Activated naive CD4-positive, alpha-beta T cell (primary cell): ENCODE measurements at places on chromosomes 3 and 15.

- DNase-seq, result no peak
Measured at GRCh38 chr3:138941259-138941885, 5.6 kb downstream of the FOXL2 start.

- no peak for DNase-seq
Measured at GRCh38 chr15:31251165-31251564, 75.5 kb upstream of the KLF13 start.

DNA sequence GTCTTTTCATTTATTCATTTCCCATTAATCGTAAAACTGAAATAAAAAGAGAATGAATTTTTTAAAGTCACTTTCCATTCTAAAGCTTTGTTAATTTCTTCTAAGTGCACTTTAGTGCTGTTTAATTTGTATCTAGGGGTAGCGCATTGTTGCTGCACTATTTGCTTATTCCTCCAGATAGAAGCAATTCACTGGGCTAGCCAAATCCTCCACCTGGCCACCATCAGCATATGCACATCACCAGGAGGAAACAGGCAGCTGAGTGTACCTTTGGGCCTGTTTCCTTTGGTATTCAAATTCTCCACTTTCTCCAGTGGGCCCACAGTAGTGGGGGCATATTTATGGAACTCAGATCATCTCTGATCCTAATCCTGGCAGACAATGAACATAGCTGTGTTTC is 29.8 kb upstream of the CPB1 start:
- no peak for DNase-seq

DNA sequence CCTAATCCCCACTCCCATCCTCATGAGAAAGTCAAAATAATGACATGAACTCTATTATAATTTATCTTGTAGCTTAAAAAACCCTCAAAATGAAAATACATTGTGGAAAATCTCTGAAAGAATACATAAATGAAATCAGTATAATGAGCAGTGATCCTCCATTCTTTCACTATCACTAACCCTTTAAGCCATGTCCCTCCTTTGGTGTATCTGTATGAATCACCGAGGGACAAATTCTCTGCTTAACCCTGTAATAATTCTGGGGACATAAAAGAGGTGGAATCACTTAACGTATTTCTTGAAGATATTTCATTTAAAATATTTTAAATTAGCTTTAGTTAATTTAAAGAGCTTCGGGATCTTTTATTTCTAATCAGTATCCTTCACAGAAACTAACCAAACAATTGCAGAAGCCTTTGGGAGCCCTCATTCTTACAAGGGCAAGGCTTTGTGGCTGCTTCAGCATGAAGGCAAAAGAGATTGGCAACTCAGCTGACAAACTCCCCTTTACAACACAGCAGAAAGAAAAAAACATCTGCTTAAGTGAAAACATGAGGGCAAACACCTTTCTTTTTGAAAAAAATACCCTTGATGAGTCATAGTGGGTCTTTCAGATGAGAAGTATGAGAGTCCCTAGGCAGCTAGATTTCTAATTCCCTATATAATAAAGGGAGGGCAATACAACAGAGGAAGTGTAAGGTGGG is 44.0 kb upstream of the ALCAM start:
- no peak for DNase-seq

GRCh38 chr3:116056280-116056679 is 389.0 kb downstream of the LSAMP start:
- no peak for DNase-seq

GRCh38 chr3:127209840-127210653 is 17.1 kb downstream of the PRR23E start:
- DNase-seq, result no peak

- no peak for DNase-seq
Measured at GRCh38 chr15:69131362-69132220, 28.8 kb upstream of the GLCE start.

GRCh38 chr3:71369701-71370391 is 213.7 kb downstream of the FOXP1 start:
- DNase-seq, result no peak

GRCh38 chr3:175161291-175161690 is 302.2 kb downstream of the NAALADL2 start:
- no peak for DNase-seq

GRCh38 chr3:184347321-184348056 is 10.1 kb downstream of the FAM131A start:
- no peak for DNase-seq

- DNase-seq, result no peak
Measured at GRCh38 chr3:149288655-149289054, 44.8 kb downstream of the TM4SF18 start.

DNA sequence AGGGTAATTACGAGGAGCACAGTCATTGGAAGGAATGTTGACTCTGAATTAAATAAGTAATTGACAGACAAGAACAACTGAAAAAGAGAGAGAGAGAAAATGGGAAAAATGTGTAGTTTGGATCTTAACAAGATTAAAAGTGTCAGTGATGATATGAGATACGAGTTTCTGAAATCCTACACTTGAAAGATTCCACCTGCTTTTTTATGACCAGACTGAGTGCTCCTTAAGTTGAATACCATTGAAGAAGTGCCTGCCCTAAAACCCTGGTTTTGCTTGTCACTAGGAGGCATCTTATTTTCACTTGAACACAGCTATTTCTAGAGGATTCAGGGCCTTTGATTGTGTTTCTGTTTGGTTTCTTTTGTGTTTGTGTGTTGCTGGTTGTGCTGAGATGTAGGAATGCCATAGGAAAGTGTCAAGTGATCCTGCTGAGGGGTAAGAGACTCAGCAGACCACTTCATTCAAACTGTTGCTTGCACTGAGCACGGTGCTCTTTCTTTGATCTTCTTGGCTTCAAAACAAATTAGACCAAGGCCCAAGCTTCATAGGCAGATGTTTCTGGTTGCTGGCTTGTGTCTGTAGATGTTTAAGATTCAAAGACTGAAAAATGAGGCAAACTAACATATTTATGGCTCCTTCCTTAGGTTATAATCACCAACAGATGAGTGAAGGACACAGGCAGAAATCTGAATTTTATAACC is 17.2 kb upstream of the ABHD10 start:
- no peak for DNase-seq

DNA sequence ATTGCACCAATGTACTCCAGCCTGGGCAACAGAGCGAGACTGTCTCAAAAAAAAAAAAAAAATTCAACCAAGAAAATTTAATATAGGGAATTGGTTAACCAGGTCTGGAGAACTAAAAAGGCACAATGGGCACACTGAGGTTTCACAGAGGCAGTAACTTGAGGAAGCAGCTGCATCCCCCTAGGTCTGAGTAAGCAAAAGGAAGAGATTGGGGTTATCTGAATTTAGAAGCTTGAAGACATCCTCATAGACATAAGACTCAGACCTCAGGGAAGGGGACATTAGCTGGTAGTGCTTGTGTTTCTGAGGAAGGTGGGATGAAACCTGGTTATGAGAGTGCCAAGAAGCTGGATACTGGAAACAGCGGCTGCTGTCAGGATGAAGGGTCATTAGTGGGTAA is 50.1 kb upstream of the LEKR1 start:
- DNase-seq, result no peak

DNA sequence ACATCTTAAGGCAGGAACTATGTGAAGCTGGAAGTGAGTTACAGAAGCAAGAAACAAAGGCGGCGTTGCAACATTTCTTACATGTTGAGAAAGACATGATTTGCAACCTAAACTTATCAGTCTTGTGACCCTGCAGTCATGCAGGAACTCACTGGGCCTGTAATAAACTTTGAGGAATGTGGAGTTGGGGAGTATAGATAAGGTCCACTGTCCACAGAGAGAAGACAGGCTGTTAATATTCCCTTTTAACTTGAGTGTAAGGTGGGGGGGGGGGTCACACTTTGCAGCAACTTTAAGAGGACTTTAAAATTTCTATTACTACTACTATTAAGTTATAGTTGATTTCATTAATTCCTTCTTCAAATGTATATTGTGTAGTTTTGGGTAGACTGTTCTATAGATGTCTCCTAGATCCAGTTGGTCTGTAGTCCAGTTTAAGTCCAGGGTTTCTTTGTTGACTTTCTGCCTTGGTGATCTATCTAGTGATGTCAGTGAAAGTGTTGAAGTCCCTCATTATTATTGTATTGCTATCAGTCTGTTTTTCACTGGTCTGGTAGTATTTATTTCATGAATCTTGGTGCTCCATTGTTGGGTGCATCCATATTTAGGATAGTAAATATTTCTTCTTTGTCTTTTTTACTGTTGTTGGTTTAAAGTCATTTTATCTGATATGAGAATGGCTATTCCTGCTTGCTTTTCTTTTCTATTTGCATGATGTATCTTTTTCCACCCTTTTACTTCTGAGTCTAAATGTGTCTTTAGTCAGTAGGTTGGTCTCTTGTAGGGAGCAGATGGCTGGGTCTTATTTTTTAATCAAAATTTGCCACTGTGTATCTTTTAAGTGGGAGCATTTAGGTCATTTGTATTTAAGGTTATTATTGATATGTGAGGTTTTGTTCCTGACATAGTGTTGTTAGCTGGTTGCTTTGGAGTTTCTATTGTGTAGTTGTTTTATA is 15.6 kb upstream of the FAM98B start:
- no peak for DNase-seq

- no peak for DNase-seq
Measured at GRCh38 chr3:26799679-26800317, 177.2 kb downstream of the LRRC3B start.

- no peak for DNase-seq
Measured at GRCh38 chr3:195896361-195897080, 11.8 kb downstream of the TNK2 start.

DNA sequence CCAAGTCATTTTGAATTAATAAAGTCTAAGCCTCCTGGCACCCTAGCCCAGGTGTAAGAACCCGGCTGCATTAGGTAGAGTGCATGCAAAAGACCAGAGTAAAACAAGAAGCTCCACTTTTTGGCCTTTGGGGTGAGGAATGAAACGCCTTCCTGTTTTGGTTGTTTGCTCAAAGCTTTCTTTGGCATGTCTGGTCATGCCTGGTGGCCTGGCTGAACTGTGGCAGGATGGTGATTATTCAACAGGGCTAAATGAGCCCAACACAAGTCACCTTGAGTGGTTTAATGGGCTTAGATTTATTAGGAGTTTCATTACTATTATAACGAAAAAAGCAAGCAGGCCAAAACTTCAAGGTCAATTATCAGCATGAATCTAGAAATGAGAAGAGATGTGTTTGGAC is 40.9 kb upstream of the LDHAL6B start:
- no peak for DNase-seq

- DNase-seq, result no peak
Measured at GRCh38 chr15:40928821-40929659, at the start of gene DLL4. Gene DLL4 (plus strand): TSS chr15:40929340. CDS start chr15:40929669, 329 bp downstream.

GRCh38 chr3:165859061-165859460 is 21.8 kb upstream of the BCHE start:
- DNase-seq, result no peak

- no peak for DNase-seq
Measured at GRCh38 chr3:189056646-189057335, 115.0 kb upstream of the TPRG1 start.

- no peak for DNase-seq
Measured at GRCh38 chr3:184366619-184367289, 5.2 kb downstream of the POLR2H start.

DNA sequence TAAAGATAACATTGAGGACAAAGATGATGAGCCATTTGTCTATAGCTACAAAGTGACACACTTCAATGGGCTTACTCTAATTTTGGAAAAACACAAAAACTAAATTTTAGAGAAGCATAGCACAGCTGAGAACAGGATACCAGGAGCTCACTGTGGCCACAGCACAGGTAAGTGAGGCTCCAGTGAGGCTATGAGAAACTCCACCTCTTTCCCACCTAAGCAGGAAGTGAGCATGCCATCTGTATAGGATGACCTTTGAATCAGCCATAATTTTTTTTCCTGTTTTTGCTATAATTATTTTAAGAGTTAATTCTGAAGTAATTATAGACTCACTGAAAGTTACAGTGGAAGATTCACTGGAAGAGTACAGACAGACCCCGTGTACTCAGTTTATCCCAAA is 82.1 kb upstream of the DCLK3 start:
- DNase-seq, result no peak

DNA sequence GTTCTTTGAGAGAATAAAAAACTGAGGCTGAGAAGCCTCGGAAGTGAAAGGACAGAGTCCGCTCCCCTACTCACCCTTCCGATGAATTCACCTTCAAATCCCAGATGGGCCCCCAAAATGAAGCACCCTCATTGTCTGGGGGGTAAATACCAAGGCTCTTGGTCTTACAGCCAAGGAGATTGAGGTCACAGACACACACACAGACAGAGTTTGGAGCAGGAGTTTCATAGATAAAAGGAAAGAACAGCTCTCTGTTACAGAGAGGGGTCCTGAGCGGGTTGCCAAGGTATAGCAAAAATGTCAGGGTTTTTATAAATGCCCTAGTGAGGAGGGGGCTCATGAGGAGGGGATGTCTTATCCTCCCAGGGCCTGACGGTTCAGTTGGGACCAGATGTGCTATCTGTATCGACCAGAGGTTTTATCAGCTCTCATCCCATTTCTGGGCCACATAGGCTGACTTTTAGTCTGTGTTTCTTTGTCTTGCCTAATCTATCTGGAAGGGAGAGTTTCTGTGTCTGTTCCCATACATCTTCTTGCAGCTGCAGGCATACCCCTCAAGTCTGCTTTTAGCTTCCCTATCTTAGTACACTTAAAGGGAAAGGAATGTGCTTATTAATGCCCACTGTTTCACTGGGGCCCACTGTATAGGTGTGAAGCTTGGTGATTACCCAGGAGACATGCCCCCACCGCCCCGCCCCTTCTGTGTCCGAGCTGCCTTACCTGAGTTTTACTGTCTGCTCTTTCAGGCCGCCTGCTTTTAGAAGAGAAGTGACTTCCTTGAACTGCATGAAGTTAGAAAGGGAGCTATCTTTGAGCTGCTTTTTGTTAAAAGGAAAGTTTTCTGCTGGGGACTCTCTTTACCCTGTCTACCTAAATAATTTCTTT is 66.8 kb upstream of the ATP11B start:
- DNase-seq, result no peak

GRCh38 chr15:91759560-91759959 is 93.9 kb upstream of the SLCO3A1 start:
- DNase-seq, result no peak

- no peak for DNase-seq
Measured at GRCh38 chr3:188108703-188109412, 45.1 kb upstream of the LPP start.

- DNase-seq, result no peak
Measured at GRCh38 chr3:42216302-42216701, 49.7 kb downstream of the CCK start.

GRCh38 chr3:47370887-47371697 is 9.7 kb upstream of the PTPN23 start:
- DNase-seq, result no peak

DNA sequence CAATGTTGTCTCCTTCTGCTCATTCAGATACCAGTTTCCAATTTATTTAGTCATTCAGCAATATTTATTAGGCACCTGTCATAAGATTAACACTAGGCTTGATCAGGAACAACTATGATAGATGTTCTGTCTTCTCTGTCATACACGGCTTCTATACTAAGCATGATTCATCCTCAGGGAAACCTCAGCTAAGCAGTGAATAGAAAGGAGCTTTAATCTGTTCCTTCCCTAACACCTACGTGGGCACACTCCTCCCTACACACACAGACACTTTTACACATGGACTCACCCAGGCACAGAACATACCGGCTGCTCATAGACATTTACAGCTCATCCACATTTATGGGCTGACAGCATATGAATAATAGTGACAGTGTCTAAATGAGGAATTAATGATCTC is 136.9 kb downstream of the LEKR1 start:
- DNase-seq, result no peak

- no peak for DNase-seq
Measured at GRCh38 chr3:135760581-135760980, 204.9 kb upstream of the PPP2R3A start.
